ENCODE measurements at places on chromosomes 1 and 21.

DNA sequence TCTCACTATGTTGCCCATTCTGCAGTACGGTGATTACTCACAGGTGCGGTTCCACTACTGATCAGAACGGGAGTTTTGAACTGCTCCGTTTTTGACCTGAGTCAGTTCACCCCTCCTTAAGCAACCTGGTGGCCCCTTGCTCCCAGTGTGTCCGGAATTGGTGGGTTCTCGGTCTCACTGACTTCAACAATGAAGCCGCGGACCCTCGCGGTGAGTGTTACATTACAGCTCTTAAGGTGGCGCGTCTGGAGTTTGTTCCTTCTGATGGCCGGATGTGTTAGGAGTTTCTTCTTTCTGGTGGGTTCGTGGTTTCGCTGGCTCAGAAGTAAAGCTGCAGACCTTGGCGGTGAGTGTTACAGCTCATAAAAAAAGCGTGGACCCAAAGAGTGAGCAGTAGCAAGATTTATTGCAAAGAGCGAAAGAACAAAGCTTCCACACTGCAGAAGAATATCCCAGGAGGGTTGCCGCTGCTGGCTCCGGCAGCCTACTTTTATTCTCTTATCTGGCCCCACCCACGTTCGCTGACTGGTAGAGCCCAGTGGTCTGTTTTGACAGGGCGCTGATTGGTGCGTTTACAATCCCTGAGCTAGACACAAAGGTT lies 17.6 kb upstream of the PARP1 start:
- no peak for DNase-seq

DNA sequence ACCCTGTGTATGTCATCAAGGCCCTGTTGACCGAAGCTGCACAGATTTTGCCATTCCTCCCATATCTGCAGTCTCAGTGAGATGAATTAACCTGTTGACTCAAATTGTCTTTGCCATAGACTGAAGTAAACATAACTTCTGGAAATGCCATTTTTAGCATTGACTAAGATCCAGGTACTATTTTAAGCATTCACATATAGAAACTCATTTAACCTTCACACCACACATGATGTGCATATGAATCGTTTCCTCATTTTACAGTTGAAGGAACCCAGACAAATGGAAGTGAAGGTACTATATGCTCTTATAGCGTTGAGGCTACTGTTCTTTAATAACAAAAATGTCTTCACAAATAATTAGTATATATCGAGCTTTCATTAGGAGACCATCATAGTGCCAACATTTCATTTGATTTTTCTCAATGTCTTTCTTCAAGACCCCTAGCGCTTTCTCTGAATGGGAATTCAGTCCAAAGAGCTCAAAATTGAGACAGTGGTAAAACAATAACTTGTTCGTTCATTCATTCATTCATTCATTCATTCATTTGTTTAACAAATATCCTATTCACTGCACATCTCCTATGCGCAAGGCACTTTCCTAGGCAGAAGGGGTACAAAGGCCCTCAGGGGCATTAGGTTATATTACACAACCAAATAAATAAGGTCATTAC lies 444.7 kb downstream of the ADGRL2 start:
- DNase-seq: no peak

DNA sequence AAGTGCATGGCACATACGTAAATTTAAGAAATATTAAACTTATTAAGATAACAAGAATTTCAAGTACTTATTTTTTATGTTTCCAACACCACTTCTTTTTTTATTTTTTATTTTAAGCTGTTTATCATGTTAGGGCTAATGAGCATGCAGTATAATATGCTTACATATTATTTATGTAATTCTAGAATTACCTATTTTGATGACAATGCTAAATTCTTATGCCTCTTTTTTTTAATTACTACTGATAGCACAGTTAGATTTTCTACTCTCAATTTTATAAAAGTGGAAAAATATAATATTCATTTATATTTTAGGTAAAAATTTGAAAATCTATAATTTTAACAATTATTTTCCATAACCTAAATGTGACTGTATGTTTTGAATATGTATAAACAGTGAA lies 713.0 kb downstream of the MRPL39 start:
- no peak for DNase-seq

- no peak for DNase-seq
Observed at GRCh38 chr21:38925923-38926322, 120.2 kb downstream of the ETS2 start.

DNA sequence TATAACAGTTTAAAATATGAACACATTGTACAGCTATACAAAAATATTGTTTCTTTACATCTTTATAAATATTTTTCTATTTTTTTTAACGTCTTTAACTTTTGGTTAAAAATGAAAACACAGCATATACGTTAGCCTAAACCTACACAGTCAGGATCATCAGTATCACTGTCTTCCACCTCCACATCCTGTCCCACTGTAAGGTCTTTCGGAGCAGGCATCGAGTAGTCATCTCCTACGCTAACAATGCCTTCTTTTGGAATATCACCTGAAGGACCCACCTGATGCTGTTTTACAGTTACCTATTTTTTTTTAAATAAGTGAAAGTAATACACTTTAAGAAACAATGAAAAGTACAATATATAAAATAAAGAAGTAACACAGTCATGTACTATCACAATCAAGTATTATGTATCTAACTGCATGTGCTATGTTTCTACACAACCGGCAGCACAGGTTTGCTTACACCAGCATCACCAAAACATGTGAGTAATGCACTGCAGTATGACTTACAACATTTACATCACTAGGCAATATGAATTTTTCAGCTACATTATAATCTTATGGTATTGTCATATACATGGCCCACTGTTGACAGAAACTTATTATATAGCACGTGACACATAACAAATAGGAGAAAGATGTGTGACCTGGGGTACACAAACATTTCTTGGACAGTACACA lies 254.4 kb downstream of the AKT3 start:
- no peak for DNase-seq

GRCh38 chr1:39407510-39407895 lies 83.9 kb upstream of the BMP8A start:
- DNase-seq: no peak

- no peak for DNase-seq
Observed at GRCh38 chr1:60581455-60582220, 500.7 kb upstream of the NFIA start.

DNA sequence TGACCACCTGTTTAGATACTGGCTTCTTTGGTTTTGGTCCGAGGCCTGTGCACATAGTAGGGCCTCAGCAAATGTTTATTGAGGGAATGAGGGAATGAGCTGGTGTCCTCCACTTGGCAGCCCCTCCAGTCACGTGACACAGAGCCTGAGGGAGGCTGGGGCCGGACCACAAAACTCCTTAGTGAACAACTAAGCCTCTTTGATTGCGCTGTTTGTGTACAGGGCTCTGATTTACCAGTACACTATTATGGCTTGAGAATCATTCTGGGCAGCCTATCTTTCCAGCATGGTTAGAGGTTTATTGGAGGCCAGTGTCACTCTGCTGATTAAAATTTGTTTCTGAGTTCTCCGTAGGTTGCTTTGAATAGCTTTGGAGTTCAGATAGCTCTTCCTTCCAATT lies 10.2 kb upstream of the LRRN2 start:
- DNase-seq: no peak

GRCh38 chr1:84598418-84598817 lies 24.2 kb upstream of the CTBS start:
- DNase-seq: no peak

DNA sequence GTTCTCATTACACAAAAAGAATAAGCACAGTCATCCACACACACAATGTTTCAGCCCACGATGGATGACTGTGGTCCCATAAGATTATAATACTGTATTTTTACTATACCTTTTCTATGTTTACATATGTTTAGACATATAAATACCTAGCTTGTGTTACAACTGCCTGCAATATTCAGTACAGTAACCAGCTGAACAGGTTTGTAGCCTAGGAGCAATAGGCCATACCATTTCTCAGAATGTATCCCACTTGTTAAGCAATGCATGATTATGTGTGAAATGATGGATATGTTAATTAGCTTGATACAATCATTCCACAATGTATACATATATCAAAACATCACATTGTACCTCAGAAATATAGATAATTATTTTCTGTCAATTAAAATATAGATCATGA lies 33.2 kb upstream of the SAMD13 start:
- no peak for DNase-seq

DNA sequence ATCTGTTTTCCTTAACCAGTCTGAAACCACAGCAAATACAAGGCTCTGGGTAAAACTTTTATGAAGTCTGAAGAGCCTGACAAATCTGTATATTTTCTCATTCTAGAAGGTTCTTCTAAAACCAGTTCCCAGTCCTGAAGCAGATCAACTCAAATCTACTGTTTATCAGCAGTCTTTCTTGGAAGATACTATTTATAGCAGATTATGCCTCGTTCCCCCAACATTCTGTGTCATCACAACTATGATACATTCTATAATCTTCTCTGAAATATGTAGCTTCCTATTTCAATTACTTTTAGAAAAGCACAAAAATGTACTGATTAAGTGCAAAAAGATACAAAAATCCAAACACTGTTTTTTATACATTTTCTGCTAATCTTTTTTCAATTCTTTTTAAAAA lies 67.5 kb downstream of the NIBAN1 start:
- no peak for DNase-seq

- no peak for DNase-seq
Observed at GRCh38 chr1:30319765-30320580, 403.4 kb downstream of the MATN1 start.

DNA sequence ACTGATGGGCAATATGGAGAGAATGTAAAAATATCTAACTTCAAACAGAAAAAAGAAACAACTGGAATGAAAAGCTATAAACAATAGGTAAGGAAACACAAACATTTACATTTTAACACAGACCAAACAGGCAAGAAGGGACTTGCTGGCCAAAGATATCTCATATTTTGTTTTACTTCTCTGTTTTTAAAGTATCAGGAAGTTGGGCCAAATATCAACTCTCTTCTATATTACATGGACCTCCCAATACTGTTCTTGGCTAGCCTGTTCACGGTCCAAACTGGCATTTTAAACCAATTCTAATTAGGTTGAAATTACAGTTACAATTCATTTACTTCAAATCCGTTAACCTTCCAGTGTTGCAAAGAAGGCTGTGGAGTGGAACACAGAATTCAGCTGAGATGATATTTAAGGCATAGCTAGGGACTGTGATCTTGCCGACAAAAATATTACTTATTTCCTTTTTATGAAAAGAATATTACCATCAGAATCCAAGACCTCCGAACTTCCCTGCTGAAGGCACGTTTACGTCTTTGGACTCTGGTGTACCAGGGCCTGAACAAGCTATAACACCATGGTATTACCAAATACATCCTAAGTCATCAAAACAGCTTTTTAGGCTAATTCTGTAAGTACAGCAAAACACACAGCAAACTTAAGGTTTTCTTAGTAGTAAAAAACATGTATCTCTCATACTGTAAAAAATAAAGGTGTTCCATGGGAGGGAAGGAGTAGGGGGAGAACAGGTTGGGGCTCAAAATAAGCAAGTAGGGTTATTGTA lies 165.4 kb downstream of the RUNX1 start:
- no peak for DNase-seq

GRCh38 chr1:235307158-235308124 lies 20.5 kb downstream of the ARID4B start:
- DNase-seq: no peak

- no peak for DNase-seq
Observed at GRCh38 chr1:46203738-46204405, 738 bp downstream of the LURAP1 start.

DNA sequence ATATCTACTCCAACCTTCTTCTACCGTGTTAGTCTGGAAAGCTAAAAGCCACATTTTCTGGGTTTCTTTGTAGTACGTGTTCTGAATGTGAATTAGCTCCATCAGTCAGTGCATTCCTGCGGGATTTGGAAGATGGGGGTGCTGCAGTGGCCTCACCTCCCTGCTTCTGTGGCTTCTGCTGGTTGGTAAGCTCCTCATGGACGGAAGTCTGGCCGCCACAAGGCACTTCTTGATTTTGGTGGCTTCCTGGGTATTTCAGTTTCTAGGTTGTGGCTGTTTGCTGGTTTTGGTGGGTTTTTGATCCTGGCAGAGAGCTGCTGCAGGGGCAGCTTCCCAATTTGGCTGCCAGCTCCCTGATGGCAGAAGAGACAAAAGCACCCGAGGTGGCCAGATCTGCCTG lies 20.9 kb upstream of the TACSTD2 start:
- no peak for DNase-seq

DNA sequence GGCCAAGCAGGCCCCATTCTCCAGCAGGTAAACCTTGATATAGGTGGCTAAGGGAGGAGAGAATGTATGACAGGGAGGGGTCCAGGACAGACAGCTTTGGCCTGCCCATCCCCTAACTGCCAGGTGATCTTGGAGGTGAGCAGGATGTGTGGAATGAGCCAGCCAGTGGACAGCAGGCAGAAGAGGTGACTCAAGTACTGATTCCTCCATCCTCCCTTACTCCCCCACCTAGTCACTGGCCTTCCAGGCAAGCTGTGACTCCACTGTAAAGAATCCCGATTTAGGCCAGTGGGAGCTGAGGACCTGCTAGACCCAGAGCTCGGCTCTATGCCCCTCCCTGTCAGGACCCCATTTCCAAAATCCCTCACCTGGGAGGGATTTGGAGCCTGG lies 36.6 kb downstream of the RIMS3 start:
- no peak for DNase-seq
